ENCODE measurements at places on chromosomes 3 and 15. TPM values are rescaled to one million over a fixed set of nuclear protein-coding genes. Genes with fewer than 3 reads are reported as not detected.

- no peak for DNase-seq
Measured at GRCh38 chr3:140499114-140499757, 178.6 kb upstream of the TRIM42 start.

POPDC2 gene
- not detected for total RNA-seq

BCL2A1 gene
- total RNA-seq, result not detected

DNA sequence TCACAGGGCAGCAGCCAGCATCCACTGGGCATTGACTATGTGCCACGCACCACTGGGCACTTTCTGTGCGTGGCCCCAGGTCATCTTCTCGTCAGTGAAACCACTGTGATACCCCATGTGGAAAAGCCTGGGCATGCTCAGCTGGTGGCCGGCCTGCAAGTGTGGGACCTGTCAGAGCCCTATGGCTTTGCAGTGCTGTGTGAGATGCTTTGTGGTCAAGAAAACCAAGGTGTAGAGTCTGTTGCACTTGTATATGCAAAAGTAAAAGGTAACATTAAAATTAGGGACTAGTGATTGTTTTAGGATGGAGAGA, 69.5 kb downstream of the PGPEP1L start:
- no peak for DNase-seq

GRCh38 chr3:34323517-34323916, 525.1 kb downstream of the PDCD6IP start:
- no peak for DNase-seq

ST8SIA2 gene
- total RNA-seq, result not detected

DNA sequence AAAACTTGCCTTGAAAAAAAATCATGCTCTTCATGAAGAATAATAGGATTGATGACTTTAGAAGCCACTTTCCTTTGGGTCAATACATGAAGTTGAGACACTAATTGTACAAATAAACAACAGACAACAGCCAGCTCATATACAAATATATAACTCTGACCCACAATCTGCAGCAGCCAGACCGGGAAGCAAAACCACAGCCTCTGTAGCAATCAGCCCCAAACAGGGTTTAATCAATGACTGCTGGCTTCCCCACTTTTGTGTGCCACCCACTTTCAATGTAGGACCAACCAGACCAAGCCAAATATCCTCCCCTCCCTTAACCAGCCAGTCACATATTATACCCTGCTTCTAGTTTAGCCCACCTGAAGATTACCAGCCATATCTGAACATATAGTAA, 39.0 kb downstream of the IFT57 start:
- no peak for DNase-seq

- no peak for DNase-seq
Measured at GRCh38 chr3:196175722-196176121, 35.5 kb downstream of the ZDHHC19 start.

CNTN4 gene
- total RNA-seq, result not detected

DNA sequence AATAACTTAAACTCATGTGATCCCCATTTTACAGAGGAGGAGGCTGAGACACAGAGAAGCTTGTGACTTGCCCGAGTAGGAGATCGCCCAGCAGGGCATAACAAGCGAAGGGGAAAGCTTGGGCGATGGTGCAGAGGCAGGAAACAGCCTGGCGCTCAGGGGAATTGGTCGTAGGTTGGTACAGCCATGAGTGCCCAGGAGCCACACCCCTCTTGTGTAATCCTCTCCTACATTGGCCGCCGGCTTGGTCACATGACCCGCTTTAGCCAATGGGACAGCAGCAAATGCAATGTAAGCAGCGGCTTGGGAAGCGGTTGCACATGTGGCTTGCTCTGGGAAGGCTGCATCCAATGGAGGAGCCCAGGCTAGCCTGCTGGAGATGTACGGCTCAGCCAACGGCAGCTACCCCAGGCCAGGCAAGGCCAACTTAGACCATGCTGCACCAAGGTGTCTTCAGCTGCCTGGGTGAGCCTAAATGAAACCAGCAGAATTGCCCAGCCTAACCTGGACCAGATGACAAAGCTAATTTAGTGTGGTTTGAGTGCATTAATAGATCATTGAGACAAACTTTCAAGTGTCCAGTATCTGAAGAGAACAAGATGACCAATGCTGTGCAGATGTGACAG, 50.3 kb upstream of the SLC6A6 start:
- no peak for DNase-seq

GPR15 gene
- not detected for total RNA-seq

- DNase-seq, result peak; percentile 29
Measured at GRCh38 chr15:44194323-44195150, 534 bp downstream of the FRMD5 start.

- DNase-seq, result no peak
Measured at GRCh38 chr15:52819253-52819652, 29.1 kb upstream of the ONECUT1 start.

SH2D7 gene
- total RNA-seq, result not detected

DNA sequence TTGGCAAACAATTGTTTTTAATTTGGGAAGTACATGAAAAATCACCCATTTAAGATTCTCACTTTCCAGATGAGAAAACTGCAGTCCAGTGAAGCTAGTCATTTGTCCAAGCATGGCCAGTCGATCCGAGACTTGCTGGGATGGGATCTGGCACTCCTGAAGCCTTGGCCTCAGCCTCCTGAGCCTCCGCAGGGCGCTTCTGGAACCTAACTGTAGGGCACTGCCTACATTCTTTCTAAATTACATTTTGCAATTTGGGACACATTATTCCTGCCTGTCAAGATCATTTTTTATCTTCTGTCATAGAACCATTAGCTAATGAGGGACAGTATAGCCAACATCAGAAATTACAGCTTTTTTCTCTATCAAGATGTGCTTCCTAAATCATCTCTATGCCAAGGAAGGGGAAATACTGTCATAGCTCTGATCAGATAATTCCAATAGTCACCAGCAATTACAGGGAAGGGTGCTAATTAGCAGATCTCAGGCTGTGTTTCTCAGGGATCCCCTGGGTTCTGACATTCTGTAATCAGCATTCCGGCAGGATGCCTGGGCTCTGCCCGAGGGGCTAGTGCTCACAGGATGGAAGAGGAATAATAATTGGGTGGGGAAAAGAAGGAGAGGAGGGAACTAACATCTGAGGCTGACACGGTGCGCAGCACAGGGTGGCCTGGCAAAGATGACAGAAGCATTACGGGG, 28.3 kb downstream of the ANAPC13 start:
- DNase-seq, result no peak

DNA sequence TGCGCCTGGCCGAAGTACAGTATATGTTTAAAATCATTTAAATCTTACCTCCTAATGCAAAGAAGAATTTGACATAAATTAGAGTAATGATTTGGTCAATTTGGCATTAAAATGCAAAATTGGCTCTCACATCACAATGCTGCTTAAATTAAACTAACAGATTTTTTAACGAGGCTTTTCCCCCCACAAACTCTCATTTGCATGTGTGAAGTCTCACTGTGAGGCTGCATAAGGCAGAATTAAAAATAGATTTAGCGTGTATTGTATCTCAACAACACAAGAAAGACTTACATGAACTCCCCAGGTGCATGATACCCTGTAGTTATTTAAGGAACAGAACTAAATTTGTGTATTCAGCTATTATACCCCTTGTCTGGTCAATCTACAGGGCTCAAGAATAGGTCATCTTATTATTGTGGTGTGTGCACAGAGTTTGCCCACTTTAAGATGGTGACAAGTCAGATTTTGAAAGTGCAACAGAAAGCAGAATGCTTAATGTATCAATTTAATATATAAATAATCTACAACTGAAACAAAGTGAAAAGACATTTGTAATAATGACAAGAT, 897.9 kb downstream of the EPHA3 start:
- no peak for DNase-seq

DNA sequence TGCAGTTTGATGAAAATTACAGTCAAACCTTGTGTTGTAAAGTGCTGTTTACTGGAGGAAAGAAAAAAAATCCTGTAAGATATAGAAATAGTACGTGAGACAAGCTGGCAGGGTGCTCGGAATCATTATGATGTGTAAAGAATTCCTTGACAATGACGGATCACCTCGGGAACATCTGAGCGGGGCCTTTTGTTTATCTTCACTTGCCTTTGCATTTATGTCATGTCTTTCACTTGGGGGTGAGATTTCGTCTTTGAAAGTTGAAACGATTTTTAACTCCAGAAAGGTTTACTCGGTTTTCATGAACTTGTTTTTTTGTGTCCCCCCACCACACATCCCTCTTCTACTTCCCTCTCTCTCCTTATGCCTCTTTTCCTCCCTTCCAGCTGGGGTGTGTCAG, 128.3 kb upstream of the VEPH1 start:
- no peak for DNase-seq

DNA sequence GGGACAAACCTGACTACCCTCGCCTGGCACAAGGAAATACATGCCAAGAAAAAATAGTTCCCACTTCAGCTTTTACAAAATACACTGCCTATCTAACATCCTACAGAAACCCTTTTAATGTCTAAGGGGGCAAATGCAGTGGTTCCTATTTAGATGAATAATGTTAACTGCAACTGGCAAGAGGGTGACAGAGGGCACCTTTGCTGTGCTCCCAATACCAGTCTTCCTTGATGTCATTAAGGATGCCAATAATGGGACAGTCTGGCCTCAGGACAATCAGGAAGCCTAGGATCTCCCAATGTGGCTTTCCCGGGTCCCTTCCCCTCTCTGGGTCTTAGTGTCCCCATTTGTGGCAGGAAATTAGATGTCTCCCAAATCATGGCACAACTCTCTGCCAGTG, 13.9 kb downstream of the CSRNP1 start:
- DNase-seq, result no peak

ALG3 gene
- 65.9 TPM for total RNA-seq

- DNase-seq, result no peak
Measured at GRCh38 chr3:95715128-95715527, 1099.3 kb upstream of the EPHA6 start.

GRCh38 chr3:105767776-105768175, 101.0 kb downstream of the CBLB start:
- DNase-seq, result no peak

- DNase-seq, result no peak
Measured at GRCh38 chr3:156381253-156381652, 173.7 kb downstream of the SSR3 start.

- no peak for DNase-seq
Measured at GRCh38 chr3:134432236-134432635, 53.5 kb downstream of the ANAPC13 start.

GRCh38 chr3:10940106-10940505, 52.4 kb upstream of the SLC6A1 start:
- DNase-seq, result no peak

RBPMS2 gene
- total RNA-seq, result not detected

COMMD4 gene
- 133 TPM for total RNA-seq

IQCH gene
- total RNA-seq, result 1.4 TPM

GRCh38 chr15:45048794-45049631, 26.0 kb downstream of the SORD start:
- no peak for DNase-seq

GRCh38 chr15:41544650-41545015, 576 bp upstream of the RPAP1 start:
- DNase-seq, result peak; percentile 28

DZIP1L gene
- total RNA-seq, result 9.7 TPM

GRCh38 chr3:39196671-39197356, 4.4 kb upstream of the XIRP1 start:
- no peak for DNase-seq

GRCh38 chr3:129003578-129004112, 2.5 kb downstream of the EFCC1 start:
- DNase-seq, result no peak

GRCh38 chr15:69509131-69509530, 56.5 kb downstream of the RPLP1 start:
- DNase-seq, result no peak

GRCh38 chr15:92629975-92630626, 25.5 kb downstream of the FAM174B start:
- DNase-seq, result no peak

DNA sequence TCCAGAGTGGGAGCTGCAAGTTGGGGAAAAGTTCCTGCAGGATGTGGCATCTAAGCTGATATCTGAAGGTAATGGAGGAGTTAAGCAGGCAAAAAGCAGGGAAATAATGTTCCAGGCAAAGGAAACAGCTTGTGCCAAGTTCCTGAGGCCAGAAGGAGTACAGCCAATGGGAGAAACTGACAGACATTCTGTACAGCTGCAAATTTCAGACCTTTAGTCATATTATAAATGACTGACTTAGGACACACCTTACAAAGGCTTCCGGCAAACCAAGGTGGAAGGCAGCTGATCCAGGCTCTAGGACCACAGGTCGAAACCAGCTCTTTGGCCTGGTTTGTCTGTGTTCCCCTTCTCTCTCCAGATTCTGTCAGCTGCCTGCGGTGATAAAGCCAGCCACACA, 9.3 kb downstream of the WWTR1 start:
- no peak for DNase-seq

DNA sequence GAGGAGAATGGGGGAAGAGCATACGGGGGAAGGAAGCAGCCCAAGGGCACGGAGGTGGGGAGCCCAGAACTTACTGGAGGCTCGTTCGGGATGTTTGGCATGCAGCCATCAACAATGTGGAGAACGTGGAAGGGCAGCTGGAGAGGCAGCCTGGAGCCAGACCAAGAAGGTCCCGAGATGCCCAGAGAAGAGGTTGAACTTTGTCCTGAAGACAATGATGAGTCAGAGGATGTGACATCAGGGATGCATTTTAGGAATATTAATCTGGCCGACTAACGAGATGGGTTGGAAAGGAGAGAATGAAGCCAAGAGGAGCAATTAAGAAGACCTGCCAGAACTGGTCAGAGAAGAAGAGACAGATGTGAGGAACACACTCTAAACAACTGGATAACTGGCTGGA, 98.2 kb downstream of the SRGAP3 start:
- peak; percentile 22 for DNase-seq

DNA sequence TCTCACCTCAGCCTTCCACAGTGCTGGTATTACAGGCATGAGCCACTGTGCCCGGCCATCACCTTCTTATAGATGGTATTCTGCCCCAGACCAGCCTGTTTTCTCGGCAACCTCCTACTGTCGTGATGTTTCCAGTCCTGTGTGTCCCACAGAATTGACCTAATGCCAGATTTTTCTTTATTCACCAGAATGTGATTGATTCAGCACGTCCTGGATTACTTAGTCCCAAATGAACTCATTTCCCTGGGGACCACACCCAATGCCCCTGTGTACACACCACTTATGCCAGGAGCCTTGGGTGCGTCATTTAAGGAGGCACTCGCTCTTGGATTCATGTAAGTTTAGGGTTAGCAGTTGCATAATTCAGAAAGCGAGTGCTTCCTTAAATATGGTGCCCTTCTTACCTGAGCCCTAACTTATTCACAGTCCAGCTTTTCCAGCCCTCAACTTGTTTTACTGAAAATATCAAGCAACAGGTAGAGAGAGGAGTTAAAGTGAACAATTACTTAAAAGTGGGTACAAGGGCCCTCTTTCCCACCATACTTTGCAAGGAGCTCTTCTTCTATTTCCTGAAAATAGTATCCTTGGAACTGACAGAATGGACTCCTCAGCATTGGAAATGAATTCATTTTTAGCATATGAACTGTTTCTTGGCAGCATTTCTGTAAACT, 64.6 kb upstream of the UBE2E1 start:
- no peak for DNase-seq

DNA sequence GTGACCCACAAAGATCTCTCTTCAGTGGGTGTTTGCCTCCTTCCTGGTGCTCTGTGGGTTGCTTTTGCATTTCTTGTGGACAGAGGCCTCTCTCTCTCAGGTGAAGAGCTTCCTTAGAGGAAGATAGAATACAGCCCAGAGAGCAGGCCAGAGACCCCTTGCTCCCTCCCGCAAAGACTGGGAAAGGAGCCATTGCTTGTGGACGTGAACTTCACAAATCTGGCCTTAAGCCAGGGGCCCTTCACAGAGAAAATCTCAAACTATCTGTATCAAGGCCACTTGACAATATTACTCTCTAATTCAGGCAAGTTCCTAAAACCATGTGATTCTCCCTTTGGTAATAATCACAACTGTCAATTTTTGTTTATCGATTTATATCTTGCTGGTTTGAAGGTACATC, 30.4 kb upstream of the CLK3 start:
- no peak for DNase-seq

CSPG5 gene
- total RNA-seq, result 0.17 TPM

All from HFFc6 (cell line).